ENCODE measurements at places on chromosomes 2 and 18. TPM values are rescaled to one million over a fixed set of nuclear protein-coding genes. Genes with fewer than 3 reads are reported as not detected.

GRCh38 chr2:241110607-241111439 lies 8.7 kb upstream of the MTERF4 start:
- DNase-seq = no peak

DNA sequence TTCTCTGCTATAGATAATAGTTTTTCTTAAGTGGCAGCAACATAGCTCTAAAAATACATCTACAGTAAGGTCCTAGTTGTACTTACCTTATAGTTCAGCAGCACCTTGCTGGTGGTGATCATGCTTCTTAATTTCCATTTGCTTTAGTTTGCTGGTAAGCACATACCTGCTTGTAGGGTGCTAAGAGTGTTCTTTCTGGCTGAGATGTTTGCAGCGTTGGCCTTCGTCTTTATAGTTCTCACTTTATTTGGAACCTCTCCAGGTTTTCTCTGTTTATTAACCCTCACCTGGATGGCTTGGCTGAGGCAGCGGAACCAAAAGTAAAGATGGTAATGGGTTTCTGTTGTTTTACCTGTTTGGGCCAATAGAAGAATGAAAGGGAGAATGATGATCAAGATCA lies 123.6 kb upstream of the EFEMP1 start:
- DNase-seq = no peak

LIMS2 gene
- 19.4 TPM for total RNA-seq

GRCh38 chr2:170712653-170713542 lies 2.2 kb upstream of the SP5 start:
- DNase-seq = peak; percentile 79

REL gene
- total RNA-seq = 56.2 TPM
